ENCODE measurements at places on chromosomes 4 and X. TPM values are rescaled to one million over a fixed set of nuclear protein-coding genes. Genes with fewer than 3 reads are reported as not detected.

DNA sequence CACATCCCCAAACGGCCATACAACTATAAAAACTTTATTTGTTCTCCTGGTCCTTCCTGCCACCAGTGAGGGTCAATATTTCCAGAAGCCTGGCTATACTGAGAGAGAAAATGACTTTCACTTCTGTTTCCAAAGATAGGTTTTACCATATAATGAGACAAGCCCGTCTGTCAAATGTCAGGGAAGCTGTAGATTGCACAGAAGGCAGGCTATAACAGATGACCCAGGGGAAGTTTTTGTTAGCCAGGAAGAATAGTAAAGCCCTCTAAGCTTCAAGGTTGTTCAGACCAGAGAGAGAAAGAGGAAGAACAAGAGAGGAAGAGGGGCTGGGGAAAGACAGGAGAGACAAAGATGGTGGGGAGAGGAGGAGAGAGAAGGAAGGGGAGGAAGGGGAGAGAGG is 217.5 kb downstream of the GBA3 start:
- H3K27ac ChIP-seq: no peak overlapping the region
- H3K4me1 ChIP-seq: no peaks in the 10 kb centered on the region
- no peaks in the 10 kb centered on the region for H3K27me3 ChIP-seq
- H3K4me3 ChIP-seq: no peak overlapping the region
- no peaks in the 10 kb centered on the region for H3K36me3 ChIP-seq

DNA sequence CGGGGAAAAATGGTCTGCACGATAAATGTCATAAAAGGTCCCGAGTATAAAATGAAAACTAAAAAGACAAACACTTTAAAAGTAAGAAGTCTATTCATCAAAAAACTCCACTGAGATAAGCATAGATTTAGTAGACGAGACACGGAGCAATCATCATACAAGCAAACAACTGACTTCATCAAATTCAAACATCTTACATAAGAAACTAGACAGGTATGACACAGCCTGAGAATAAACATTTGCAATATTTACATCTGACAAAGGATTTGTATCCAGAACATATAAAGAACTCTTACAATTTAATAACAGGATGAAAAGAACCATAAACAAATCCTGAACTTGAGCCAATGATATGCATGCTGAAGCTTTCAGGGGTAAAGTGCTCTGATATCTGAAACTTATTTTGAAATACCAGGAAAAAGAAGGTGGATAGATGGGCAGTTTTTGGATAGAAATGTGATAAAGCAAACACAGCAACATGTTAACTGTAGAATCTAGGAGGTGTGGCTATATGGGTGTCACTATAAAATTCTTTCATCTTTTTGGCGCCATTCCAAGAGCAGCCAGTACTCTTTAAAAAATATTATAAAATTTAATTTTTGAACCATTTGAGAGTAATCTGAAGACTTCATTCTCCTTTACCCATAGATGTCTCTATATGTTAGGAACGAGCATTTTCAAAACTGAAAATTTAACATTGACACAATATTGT is 12.0 kb downstream of the MPP1 start:
- H3K36me3 ChIP-seq: no peaks in the 10 kb centered on the region
- H3K27ac ChIP-seq: no peak overlapping the region
- H3K4me1 ChIP-seq: peaks cover 20% of the 10 kb centered on the region

The SMIM20 gene
- total RNA-seq: 33.9 TPM

The PDLIM3 gene
- 1.5 TPM for total RNA-seq

DNA sequence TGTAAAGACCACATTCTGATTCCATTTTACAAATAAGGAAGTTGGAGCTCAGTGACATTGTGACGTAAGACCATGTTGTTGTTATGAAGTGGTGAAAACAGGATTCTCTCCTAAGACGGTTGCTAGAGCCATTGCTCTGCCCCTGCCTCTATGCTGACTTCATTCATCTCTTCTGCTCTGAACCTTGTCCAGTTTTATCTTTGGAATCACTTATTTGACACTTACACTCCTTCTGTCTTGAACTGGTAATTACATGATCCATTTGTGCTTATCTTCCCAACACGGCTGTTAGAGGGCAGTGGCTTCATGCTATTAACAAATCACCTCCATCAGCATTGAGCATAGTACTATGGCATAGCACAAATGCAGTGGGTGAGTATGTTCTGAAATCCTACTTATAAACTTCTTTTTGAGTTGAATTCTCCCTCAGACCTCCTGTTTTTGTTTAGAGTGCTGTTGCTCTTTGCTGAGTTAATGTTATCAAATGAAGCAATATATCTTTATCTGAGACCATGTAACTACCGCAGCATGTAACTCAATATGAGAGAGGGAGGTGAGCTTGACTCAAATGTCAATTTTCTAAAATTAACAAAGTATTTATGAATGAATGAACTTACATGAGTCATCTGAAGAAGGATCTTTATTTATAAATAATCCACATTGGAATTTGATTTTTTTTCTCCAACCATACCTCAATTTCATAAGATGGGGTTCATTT is 177.8 kb downstream of the RASL11B start:
- no peak overlapping the region for H3K27ac ChIP-seq
- peaks cover 11% of the 10 kb centered on the region for H3K36me3 ChIP-seq
- no peak overlapping the region for H3K4me3 ChIP-seq

DNA sequence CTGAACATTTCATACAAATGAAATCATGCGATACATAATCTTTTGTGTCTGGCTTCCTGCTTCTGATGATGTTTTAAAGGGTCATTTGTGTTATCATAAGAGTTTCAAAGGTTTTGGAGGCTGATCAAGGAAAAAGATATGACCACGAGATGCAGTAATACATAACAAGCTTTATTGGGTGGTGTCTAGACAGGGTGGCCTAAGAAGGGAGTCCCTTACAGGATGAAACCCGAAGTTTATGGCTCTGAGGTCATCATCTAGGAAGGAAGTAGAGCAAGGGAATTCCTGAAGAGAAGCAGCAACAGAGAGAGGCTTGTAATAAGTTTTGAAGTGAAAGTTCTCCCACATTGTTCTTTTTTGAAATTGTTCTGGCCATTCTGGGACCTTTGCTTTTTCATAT is 40.8 kb upstream of the SOD3 start:
- H3K4me1 ChIP-seq: no peaks in the 10 kb centered on the region
- DNase-seq: no peak
- no peak overlapping the region for H3K4me3 ChIP-seq
- peaks cover 6% of the 10 kb centered on the region for H3K27me3 ChIP-seq
- no peak overlapping the region for H3K27ac ChIP-seq

The PLAC1 gene
- total RNA-seq: 1.3 TPM

DNA sequence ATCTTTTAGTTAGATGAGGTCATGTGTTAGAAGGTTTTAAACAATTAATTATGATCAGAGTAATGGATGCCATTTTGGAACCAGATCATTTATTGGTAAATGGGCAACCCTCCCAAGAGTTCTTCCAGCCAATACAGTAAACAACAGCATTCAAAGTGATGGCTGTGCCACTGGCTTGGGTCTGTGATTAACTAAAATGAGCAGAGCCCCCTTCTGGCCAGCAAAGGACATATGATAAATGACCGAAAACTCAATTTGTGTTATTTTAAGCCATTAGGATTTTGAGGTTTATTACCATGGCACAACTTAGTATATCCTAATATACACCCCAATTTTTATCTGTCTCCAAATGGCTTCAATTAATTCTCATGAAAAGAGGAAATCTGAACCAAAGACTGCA is 90.8 kb upstream of the NPFFR2 start:
- no peaks in the 10 kb centered on the region for H3K27me3 ChIP-seq
- no peak overlapping the region for H3K4me3 ChIP-seq
- H3K36me3 ChIP-seq: no peaks in the 10 kb centered on the region
- no peak overlapping the region for H3K27ac ChIP-seq
- DNase-seq: no peak

- no peak overlapping the region for H3K27ac ChIP-seq
- H3K4me1 ChIP-seq: no peaks in the 10 kb centered on the region
- DNase-seq: no peak
- no peak overlapping the region for H3K4me3 ChIP-seq
- H3K36me3 ChIP-seq: no peaks in the 10 kb centered on the region
Observed at GRCh38 chr4:76874176-76874575, 23.8 kb downstream of the SOWAHB start.

The TMPRSS11D gene
- not detected for total RNA-seq

GRCh38 chr4:39036172-39036571 is 4.0 kb upstream of the TMEM156 start:
- DNase-seq: no peak
- peaks cover 3% of the 10 kb centered on the region for H3K36me3 ChIP-seq
- no peak overlapping the region for H3K27ac ChIP-seq

DNA sequence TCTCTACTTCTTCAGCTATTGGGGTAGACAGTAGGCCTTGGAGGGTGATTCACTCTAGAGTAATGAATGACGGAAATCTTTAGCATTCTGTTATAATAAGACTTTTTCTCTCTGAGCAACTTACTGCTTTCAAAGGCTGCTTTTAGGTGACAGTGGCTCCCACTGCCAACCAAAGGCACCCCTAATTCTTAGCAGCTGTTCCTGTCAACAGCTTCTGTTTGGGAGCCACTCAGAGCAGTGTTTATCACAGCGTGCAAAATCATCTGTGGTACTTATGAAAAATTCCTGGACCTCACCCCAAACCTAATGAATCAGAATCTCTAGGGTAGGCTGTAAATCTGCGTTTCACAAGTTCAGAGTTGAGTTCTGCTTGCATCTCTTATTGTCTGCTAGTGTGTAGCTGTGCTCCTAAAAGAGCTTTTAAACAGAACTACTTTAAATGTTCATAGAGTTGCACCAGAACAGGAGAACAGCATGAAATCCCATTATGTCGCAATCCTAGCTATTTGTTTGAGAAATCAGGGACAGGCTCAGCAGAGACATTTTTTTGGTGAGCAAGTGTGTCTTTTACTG is 52.8 kb upstream of the POU4F2 start:
- H3K4me3 ChIP-seq: no peak overlapping the region
- peaks cover 21% of the 10 kb centered on the region for H3K27me3 ChIP-seq
- no peak for DNase-seq
- no peaks in the 10 kb centered on the region for H3K36me3 ChIP-seq
- no peak overlapping the region for H3K27ac ChIP-seq

DNA sequence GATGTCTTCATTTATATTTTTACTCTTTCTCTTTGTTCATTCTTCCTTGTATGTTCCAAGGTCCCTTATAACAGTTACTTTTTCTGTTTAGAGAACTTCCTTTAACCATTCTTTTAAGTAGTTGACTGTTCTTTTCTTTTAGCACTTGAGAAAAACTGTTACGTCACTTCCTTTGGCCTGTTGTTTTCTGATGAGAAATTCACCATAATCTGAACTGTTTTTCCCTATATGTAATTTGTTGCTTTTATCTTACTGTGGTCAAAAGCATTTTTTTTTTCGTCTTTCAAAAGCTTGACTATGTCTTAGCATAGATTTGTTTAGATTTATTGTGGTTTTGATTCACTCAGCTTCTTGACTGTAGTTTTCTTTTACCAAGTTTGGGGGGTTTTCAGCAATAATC is 1660.3 kb upstream of the PCDH10 start:
- H3K4me1 ChIP-seq: no peaks in the 10 kb centered on the region
- no peak for DNase-seq

The CXorf65 gene
- 26.0 TPM for total RNA-seq

DNA sequence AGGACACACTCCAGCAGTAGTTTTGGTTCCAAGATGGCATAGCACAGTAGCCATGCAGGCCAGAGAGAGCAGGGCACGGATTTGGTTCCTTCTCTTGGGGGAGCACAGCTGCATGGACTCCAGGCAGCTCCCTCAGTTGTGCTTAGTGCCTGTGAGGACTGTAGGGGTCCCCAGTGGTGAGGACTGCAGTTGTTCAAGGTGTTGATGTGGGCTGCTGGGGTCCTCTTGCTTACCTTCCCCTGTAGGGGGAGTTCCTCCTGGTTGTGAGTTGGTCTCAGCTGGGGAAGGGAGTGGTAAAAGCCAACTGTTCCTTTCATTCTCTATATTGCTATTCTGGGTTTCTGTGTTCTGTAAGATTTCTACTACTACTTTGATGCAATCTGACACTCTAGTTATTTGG is 606.5 kb downstream of the MAGEB5 start:
- H3K36me3 ChIP-seq: no peaks in the 10 kb centered on the region
- H3K27me3 ChIP-seq: no peaks in the 10 kb centered on the region
- H3K4me1 ChIP-seq: no peaks in the 10 kb centered on the region
- no peak for DNase-seq
- H3K27ac ChIP-seq: no peak overlapping the region

GRCh38 chr4:30068234-30068633 is 651.9 kb upstream of the PCDH7 start:
- H3K4me1 ChIP-seq: no peaks in the 10 kb centered on the region
- no peak for DNase-seq
- H3K36me3 ChIP-seq: no peaks in the 10 kb centered on the region
- H3K27ac ChIP-seq: no peak overlapping the region
- H3K4me3 ChIP-seq: no peak overlapping the region

- no peaks in the 10 kb centered on the region for H3K4me1 ChIP-seq
- H3K4me3 ChIP-seq: no peak overlapping the region
- DNase-seq: no peak
- no peak overlapping the region for H3K27ac ChIP-seq
- peaks cover 26% of the 10 kb centered on the region for H3K27me3 ChIP-seq
- no peaks in the 10 kb centered on the region for H3K36me3 ChIP-seq
Observed at GRCh38 chrX:97628326-97628725, 744.6 kb downstream of the RPA4 start.

- no peak for DNase-seq
- peaks cover 10% of the 10 kb centered on the region for H3K27me3 ChIP-seq
- no peak overlapping the region for H3K27ac ChIP-seq
- no peaks in the 10 kb centered on the region for H3K4me1 ChIP-seq
Observed at GRCh38 chr4:154343651-154344050, 147.9 kb downstream of the DCHS2 start.

DNA sequence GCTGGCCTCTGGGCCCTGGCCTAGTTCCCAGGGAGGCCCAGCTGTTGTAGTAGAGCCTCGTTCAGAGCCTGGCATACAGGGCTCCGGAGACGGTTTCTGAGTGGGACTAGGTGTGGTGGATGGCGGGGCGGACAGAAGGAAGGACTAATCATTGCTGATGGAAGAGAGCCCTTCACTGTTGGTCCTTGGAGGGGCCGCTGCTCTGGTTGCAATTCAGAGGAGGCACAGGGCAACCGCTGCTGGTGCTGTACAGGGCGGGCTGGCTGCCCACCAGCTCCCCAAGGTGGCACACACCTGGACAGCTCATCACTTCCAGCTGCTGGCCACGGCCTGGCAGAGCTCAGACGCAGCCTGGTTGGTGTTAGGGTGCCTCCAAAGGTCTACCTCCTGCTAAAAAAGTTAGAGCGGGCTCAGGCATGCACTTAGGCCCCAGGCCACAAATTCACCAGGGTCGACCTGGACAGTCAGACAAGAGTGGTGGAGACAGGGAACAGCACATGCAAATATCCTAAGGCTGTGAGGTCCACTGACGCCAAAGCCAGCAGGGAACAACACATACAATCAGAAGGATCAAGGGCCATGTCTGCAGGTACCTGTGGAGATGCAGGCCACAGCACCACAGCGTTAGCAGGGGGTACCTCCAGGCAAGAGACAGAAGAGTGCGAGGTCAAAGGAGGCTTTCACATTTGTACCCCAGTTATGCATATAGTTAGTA is 7.5 kb upstream of the RNF4 start:
- no peaks in the 10 kb centered on the region for H3K36me3 ChIP-seq
- DNase-seq: no peak
- H3K4me3 ChIP-seq: peak overlapping the region; percentile 28

- H3K4me3 ChIP-seq: peak overlapping the region; percentile 42
- DNase-seq: no peak
- peaks cover 11% of the 10 kb centered on the region for H3K36me3 ChIP-seq
- peaks cover 73% of the 10 kb centered on the region for H3K4me1 ChIP-seq
- H3K27ac ChIP-seq: peak overlapping the region; percentile 94
Observed at GRCh38 chrX:19791562-19791961, 95.8 kb downstream of the SH3KBP1 start.
